Omental fat pad (tissue), 4 donors: ENCODE measurements at places on chromosomes 3 and 15. TPM values are rescaled to one million over a fixed set of nuclear protein-coding genes. Genes with fewer than 3 reads are reported as not detected.

DNA sequence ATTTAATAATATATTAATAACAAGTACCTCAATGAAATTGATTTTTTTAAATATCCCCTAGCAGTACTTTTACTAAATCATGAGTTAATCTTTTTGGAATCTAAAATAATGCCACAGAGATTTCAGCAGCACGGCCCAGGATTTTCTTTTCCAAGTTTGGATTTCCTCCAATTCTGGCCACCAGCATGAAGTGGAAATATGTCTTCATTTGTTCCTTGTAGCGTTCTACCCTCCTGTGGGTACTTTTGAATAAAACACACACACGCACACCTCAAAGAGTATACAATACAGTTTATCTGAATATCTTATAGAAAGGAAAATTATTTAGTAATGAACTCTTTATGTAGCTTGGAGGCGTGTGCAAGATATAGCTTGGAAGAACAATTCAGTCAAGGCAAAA lies 125.1 kb upstream of the STT3B start:
- no peak for DNase-seq

DNA sequence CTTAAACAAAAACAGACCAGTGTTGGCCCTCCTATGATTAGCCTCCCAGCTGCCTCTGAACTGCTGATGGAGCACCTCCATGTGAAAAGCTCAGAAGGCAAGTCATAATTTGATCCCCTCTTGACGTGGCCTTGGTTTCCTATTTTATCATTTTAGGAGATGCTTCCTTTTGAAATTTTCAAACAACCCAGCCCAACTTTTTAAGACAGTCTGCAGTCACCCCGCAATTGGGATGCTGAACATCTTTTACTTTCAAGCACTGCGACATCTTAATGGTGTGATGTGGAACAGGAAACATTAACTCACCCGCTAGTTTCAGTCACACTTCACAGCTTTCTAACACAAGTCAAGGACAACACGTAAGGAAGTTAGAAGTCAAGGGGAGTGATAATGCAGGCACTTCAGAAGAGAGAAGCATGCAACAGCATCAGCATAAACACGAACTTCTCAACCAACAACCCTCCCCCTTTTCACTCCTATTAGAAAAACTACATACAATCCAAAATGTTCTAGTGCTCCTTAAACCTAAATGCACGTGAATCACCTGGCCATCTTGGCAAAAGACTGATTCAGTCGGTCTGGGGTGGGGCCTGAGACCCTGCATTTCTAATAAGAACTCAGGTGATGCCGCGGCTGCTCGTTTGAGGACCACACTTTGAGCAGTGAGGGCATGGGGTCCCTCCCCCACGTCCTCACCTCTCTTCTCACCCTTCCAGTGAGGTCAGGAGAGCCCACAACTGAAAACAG lies 161.5 kb downstream of the FOXP1 start:
- DNase-seq = no peak

GRCh38 chr15:29774900-29775299 lies 47.4 kb downstream of the TJP1 start:
- no peak for DNase-seq

The PLA2G4D gene
- total RNA-seq = not detected

The ISL2 gene
- total RNA-seq = 0.24 TPM

The BCL2A1 gene
- total RNA-seq = 18.1 TPM
